Stimulated activated CD4-positive, alpha-beta T cell treated with anti-CD3 and anti-CD28 coated beads, Interleukin-1b, Interleukin-23, amount 100 ng/mL, for 48 hours (primary cell): ENCODE measurements at places on chromosomes 11 and 22.
A peak's percentile ranks its signal among the peaks of the same experiment; 100 is the strongest.

DNA sequence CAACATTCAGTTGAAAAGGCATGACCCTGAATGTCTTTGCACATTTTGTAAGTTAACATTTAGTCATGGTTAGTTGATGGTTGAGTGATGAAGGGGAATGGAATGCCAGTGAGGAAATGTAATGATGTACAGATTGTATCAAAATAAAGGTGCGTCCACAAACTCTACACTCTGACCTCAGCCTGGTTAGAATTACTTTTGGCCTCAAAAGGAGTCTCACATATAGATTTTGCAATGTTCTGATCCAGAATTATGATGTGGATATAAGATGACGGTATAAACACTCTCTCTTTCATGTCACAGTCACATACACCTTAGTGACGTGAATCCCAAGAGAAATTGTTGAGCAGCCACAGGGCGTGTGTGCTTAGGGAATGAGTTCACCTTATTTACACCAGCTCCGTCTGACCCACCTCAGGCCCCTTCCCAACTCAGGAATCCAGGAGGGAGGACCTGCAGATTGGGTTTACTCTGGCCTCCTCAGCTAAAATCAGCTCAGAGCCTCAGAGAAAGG lies 100.1 kb downstream of the RDX start:
- DNase-seq = no peak

- no peak for DNase-seq
Observed at GRCh38 chr11:114106047-114106446, 46.5 kb downstream of the ZBTB16 start.

DNA sequence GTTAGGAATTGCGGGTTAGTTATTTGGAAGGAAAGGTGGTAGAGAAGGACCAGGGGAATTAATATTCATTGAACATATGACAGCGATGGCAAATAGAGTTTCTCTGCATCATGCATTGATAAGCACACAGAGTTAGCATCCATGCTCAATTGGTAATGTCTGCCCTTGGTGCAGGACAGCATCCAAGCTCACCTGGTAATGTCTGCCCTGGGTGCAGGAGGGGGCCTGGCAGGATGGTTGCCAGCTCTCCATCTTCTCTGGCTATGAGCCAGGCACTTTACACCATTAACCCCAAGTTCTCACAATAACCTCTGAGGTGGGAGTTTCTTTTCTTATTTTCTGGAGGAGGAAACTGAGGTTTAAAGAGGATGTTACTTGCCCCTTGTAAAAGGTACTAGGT lies 50.4 kb upstream of the RBFOX2 start:
- peak; percentile 5 for DNase-seq

DNA sequence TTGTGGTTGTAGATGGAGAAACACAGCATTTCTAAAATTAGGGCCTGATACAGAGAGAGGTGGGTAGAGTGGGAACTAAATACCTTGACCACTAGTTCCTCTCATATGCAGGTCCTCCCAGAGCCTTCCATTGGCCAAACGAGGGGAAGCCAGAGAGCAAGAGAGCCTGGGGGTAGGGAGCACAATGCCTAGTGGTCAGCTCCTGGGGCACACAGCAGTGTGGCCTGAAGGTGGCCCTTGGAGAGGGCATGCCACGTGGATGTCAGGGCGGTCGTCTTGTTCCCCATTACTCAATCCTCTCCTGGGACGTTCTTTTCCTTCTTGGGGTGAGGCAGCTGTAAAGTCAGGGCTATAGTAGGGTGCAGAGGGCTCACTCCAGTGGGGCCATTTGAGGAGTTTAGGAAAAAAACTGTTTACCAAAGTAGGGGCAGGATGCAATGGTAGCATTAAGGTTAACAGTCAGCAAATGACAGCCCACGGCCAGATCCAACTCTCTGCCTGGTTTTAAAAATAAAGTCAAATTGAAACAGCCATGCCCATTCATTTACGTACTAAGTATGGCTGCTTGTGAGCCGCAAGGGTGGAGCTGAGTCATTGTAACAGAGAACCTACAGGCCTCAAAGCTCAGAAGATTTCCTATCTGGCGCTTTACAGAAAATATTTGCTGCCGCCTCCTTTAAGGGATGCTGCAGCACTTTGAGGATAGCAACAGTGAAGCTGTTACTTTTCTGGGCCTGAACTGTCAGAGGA lies 7.6 kb downstream of the MYO18B start:
- DNase-seq = peak; percentile 67

DNA sequence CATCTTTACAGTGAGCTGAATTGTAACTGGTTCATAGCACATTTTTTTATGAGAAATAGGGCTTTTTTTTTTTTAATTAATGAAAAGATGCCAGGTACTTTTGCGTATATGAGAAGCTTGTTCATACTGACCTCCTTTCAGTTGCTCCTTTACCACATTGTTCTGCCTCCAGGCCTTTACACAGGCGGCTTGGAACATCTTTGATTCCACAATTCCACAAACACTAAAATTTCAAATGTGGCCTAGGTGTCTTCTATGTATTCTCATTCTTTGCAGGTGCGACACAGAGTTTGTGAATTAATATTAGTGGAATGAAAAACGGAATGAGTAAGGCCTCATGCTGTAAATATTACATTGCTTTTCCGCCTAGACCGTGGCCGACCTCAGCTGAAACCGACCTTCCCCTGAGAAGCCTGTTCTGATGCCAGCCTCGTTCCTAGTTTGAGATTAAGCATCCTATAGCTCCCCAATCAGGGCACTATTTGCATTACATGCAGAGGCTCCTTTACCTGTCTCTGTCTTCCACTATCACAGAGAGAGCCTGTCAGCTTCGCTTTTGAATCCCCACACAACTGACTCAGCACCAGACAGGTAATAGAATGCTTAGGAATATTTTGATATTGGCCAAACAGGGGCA lies 125.8 kb downstream of the LDLRAD3 start:
- no peak for DNase-seq

DNA sequence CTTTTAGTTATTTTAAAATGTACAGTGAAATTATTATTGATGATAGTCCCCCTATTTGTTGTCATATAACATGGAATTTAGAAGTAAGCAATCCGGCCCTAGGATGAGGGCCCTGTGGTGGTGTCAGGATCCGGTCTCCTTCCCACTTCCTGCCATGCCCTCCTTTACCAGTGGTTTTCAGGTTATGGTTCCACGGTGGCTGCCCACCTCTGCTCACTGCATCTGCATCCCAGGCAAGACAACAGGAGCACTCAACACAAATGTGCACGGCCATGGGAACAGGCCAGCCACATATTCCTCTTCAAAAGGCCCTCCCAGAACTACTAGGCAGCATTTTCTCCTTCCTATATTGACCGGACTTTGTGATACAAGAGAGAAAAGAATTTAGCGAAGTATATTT lies 1007.2 kb downstream of the TBC1D22A start:
- no peak for DNase-seq

- no peak for DNase-seq
Observed at GRCh38 chr11:109236696-109237095, 185.3 kb upstream of the C11orf87 start.

DNA sequence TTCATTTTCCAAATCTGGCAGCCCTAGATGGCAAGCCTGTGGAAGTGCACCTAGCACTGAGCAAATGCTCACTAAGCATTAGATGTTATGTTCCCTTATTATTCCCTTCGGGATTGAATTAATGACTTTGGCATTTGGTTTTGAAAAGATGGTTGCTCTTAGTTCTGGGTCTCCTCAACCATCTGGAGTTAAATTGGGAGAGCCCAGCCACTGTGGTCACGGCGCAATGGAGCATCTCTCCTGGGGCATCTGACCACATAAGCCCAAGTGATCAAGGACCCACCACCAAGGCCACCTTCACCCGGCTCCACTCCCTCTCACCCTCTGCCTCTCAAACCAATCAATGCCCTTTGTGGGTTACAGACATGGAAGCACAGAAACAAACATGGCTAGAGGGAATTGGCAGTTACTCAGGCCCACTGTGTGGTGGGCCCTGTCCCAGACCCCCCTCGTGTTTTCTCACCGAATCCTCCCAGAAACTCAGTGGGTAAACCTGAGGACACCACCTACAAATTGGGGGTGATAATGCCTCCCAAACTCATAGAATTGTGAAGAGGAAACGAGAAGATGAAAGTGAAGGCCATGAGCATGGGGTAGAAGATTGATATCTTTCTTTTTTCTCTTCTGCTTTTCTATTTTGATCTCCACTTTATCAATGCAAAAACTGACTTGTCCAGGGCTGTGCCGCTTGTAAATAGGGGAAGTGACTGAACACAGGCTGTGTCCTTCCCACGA lies 52.2 kb downstream of the IRAG1 start:
- DNase-seq = no peak

DNA sequence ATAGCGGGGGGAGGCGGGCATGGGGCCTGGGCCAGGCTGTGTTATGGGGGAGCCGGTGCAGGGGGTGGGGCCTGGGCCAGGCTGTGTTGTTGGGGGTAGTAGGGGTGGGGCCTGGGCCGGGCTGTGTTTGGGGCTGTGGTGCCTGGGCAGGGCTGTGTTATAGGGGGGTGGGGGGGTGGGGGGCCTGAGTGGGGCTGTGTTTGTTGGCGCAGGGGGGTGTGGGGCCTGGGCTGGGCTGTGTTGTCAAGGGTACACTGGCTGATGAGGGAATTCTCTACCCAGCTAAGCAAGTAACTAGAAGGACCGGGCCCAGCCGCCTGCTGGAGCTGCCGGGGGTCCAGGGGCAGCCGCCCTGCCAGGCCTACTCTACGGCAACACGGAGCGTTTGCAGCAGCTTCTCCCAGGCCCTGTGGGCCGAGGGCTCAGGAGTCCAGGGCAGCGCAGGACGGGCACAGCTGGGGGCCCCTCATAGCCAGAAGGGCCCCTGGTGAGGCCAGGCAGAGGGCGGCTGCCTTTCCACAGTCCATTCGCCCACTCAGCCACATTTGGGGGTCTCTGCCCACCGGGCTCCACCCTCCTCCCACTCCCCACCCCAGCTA lies 10.1 kb upstream of the PIM3 start:
- no peak for DNase-seq

DNA sequence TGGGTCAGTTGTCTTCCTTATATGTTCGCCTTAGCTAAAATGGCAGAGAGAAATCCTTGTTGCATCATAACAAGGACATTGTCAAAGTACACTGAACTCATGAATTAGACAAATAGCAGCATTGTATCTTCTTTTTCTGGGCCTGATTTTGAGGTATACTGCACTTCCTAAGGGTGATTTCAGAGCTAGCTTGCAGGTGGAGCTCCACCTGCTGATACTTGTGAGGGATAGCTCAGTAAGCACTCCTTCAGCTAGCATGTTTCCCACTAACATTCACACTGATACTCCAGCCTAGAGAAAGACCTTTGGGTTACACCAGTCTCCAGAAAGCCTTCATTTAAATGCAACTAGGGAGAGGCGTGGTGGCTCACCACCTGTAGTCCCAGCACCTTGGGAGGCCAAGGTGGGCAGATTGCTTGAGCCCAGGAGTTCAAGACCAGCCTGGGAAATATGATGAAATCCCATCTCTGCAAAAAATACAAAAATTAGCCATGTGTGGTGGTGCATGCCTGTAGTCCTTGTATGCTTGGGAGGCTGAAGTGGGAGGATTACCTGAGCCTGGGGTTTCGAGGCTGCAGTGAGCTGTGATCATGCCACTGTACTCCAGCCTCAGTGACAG lies 29.8 kb downstream of the JAM3 start:
- no peak for DNase-seq

DNA sequence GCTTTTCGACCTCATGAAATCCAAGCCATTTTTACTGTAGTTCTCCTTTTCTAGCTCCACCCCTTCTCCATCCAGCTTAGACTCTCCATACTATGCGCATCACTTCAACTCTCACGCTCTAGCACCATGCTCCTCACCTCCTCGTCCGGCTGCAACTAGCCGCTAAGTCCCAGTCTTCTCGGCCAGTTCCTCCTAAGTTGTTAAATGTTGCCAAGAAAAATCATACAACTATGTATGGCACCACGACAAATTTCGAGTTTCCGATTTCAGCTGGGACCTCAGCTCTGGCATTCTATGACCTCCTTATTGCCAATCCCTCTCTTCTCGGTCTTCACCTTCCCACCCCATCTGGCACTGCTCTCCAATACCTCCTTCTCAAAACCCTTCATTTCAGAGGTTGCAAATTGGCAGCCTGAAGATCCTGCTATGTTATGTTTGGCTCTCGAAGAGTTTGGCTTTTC lies 1.0 kb downstream of the ZNF70 start:
- no peak for DNase-seq

- DNase-seq = no peak
Observed at GRCh38 chr11:126197277-126197939, 14.0 kb downstream of the RPUSD4 start.

DNA sequence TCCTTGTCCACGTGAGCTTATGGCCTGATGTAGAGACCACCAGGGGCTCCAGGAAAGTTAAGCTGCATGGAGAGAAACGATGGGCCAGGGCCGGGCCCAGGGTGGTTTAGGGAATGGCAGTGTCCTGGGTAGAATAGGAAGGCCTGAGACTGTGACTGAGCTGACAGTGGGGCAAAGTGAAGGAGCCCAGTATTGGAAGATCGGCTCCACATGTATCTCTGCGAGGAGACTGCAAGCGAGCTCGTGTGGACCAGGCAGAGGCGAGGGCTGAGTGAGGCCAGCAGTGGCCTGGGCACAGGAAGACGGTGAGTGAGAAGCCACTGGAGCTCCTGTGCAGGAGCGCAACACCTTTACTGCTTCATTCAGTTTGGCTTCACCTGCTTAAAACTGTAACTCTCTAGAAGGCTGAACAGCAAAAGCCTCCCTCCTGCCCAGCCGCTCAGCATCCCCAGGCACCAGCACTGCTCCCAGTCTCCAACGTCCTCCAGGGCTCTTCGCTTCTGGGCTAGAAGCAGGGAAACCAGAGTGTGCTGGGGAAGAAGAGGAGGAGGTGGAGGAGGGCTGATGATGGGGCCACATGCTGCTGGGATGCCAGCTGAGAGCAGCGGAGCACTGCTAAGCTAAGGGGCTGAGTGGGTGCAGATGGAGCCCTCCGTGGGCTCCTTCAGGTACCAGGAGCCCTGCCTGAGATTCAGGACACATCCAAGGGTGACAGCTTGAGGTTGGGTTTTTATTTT lies 13.5 kb downstream of the TCIRG1 start:
- DNase-seq = no peak

- DNase-seq = no peak
Observed at GRCh38 chr11:114929351-114930000, 251.1 kb downstream of the NXPE2 start.

GRCh38 chr11:10322401-10322800 lies 17.5 kb downstream of the ADM start:
- DNase-seq = no peak

DNA sequence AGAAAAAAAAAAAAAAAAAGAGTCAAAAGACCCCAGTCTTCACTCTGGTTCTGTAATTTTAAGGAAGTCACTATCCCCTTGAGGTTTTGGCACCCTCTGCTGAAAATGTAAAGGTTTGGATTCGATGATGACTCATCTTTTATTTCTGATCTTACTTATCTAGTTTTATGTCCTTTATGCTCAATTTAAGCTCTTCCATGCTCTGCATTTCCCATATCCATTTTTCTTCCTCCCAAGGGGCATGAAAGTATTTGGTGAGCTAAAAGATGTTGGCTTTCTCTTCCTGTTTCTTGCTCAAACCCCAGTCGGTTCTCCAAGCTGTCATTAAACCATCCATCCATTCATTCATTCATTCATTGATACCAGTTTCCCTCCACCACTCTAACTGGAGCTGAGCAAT lies 61.0 kb upstream of the CDON start:
- no peak for DNase-seq

GRCh38 chr11:57798905-57799559 lies 37.4 kb downstream of the CTNND1 start:
- DNase-seq = no peak
